Kidney (tissue), 22 donors: ENCODE measurements at places on chromosomes 13 and 19. TPM values are rescaled to one million over a fixed set of nuclear protein-coding genes. Genes with fewer than 3 reads are reported as not detected.

- no peak for DNase-seq
These were observed 131.3 kb downstream of the URI1 start for GRCh38 chr19:30073152-30074000.

GRCh38 chr13:113110048-113110851 is 4.7 kb downstream of the F7 start:
- peak; percentile 70 for DNase-seq

DNA sequence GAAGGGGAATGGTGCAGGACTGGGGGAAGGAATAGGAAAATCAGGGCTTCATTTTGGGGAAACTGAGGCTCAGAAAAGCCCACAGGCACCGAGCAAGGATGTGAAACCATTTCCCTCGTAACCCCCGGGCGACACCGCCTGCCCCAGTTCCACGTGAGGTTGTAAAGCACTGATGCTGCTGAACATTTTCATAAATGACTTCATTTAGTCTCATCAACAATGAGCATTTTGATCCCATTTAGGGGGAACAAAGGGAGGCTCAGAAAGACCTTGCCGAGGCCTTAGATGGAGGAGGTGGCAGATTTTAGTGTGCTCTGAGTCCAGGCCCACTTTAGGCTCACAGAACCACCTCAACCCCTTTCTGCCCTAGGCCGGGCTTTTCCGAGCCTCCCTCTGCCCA is 20.5 kb upstream of the FBXO27 start:
- DNase-seq, result no peak

GRCh38 chr13:41317243-41317642 is 6.2 kb downstream of the NAA16 start:
- no peak for DNase-seq

DNA sequence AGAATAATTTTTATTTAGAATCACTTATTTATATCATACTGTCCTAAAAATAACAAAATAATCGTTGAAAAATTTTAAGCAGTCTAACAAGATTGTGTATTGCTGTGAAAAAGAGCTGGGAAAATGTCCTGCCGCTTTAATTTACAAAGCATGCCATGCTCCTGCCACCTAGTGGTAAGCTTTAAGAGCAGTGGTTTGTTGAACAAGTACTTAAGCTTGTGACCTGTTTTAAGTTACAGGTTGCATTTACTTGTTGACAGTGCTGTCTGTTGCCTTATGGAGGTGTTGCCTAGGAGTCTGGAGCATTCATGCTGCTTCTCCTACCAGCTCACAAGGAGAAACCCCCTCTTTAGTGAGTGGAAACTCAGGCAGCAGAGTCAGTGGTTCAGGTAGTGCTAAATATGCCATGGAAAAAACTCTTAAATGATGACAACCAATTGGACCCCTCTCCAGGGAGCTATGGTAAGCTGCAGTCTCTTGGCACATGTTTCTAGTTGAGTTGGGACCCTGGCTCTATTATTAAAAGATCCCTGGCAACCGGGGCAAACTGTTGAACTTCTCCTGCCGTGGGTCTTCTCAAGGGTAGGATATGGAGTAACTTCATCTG is 68.4 kb downstream of the SPATA13 start:
- DNase-seq, result no peak

DNA sequence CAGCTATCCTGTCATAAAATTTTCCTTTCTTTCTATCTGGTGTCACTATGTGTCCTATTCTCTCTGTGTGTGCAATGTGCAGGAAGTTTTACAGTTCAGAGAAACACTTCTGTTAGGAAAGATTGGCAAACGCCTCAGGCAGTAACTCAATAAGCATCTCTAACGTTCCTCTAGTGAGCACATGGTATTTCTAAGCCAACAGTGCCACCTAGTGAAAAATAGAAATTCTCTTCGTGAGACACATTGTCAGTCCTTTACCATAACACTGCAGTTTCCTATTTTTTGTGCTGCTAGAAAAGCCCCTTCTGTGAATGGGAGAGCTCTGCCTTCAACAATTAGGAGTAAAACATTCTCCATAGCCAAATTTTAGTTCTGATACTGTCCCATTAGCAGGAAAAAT is 50.7 kb downstream of the ZNF723 start:
- peak; percentile 63 for DNase-seq

DNA sequence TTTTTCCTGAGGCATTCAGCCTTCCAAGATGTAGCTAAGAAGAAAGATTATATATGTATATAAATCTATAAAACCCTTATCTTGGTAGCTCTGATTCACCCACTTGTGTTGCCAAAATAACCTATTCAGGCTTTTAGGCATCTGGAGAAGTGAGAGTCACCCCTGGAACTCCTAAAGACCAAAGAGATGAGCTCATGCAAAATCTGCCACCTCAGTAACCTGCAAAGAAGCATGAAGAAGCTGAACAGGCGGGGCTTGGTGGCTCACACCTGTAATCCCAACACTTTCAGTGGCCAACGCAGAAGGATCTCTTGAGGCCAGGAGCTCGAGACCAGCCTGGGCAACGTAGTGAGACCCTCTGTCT is 393.7 kb downstream of the FOXO1 start:
- DNase-seq, result no peak

- peak; percentile 62 for DNase-seq
These were observed 947.7 kb downstream of the EFNB2 start for GRCh38 chr13:105587786-105588185.

DNA sequence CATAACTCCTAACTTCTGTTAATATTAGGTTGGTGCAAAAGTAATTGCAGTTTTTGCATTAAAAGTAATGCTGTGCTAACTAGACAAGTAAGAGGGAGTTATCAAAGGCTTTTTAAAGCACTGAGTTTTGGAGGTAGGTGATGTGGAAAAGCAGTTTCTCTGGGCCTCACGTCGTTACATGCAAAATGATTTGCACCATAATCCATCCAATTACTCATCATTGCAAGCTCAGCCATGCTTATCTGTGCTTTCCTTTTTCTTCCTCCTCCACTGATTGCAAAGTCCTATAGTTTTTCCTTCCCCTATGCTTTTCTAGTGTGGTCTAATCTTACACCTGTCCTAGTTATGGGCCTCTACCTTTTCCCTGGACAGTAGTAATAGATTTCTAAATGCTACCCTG is 35.4 kb upstream of the INTS6 start:
- no peak for DNase-seq

DNA sequence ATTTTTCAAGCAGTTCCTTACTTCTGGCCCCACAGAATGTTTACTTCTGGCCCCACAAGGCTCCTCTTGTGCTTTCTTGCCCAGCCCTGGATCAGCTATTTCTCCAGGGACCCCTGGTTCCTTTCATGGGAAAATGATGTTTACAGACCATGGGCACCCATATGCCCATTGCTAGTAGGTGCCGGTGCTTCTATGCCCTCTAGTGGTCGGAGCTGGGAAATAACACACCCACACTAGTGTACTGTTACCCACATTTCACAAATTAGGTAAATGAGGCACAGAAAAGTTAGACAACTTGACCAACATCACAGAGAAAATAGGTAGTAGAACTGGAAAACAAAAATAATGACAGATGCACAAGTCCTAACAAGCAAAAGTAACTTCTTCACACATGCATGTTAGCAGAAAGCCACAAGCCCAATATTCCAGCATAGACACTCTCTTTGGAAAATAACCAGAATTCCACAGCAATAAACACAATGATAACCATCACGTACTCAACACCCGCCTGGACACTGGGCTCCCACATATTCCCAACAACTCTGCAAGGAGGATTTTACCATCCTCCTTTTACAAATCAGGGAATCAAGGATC is 1.3 kb upstream of the CEACAM6 start:
- peak; percentile 13 for DNase-seq

DNA sequence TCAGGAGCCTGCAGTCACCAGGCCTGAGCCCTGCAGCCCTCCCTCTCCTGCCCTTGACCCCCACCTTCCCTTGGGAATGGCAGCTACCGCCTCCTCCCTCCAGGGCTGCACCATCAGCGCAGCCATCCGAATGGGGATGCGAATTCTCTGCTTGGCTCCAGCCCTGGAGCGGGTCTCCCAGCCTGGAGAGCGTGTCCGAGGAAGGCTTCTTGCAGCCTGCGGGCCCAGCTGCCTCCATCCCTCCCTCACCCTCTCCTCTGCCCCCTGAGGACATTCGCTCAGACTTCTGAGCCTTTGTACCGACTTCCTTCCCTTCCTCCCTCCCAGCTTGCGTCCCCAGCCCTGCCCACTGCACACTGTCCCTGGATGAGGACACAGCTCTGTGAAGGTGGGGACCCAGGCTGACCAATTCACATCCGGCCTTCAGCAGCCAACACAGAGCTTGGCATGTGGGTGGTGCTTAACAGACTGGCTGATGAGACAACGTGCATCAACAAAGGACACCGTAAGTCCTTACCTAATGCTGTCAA is 6.0 kb upstream of the NKPD1 start:
- DNase-seq, result no peak

DNA sequence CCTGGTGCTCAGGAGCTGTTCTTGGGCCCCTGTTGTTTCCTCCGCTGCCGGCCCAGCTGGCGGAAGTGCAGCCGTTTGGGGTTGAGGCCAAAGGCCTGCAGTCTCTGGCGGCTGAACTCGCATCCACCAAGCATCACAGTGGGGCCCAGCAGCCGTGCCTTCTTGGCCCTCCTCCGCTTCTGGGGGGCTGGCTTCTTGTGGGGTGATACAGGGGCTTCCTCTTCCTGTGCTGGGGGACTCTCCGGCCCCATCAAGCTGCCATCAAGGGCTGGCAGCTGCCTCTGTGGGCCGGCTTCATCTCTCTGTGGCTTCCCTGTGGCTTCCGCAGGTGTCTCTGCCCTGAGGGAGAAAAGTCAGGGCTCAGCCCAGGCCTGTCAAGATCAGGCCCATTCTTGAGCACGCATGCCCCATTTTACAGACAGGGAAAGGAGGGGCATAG is 10.3 kb downstream of the ATG4D start:
- no peak for DNase-seq

GRCh38 chr13:108962654-108963053 is 333.2 kb downstream of the MYO16 start:
- DNase-seq, result no peak

DNA sequence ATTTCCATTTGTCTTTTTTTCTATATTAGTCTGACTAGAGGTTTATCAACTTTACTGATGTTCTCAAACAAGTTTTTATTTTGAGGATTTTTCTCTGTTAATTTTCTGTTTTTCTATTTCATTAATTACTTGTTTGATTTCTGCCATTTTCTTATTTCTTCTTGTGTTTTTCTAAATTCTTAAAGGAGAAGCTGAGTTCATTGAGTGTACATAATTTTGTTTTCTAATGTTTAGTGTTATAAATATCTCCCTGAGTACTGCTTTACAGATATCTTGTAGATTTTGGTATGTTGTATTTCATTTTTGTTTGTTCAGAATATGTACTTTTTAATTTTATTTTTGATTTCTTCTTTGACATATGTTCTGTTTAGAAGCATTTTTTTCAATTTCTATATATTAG is 1404.3 kb upstream of the MIR17HG start:
- DNase-seq, result no peak

DNA sequence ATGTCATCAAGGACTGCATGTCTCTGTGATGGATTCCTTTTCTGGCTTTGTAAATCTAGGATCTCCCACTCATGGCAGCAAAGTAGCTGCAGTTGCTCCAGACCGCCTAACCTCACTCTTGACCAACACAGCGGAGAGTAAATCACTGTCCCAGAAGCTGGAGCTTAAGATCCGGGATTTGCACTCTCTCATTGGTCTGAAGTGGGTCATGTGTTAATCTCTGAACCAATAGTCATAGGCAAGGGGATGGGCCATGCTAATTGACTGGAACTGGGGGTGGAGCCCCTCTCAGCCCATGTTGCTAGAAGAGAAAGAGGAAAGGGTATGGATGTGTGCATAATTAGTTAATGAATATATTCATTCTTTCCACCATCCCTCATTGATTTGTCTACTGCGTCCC is 34.0 kb downstream of the VAV1 start:
- no peak for DNase-seq

DNA sequence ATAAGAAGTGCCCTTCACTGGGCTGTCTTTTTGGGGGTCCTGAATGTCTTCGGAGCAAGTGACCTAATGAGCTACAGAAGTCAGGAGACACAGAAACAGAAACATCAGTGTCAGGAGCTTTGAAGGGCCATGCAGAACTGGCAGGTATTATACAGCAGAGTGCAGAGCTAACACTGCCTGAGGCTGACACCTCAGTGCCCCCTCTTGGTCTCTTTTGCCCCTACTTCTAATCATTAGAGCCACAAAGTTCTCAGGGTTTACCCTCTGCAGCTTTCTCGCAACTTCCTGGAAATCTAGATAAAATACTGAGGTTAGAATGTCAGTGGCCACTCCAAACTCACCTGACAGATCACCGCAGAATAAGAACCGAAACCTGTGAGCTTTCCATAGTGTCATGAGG is 172.7 kb downstream of the B3GLCT start:
- no peak for DNase-seq

FXYD3 gene
- 26.4 TPM for polyA plus RNA-seq

NUMBL gene
- polyA plus RNA-seq, result 3.3 TPM

ING1 gene
- polyA plus RNA-seq, result 7.8 TPM
